HTR-8/SVneo (cell line): ENCODE measurements at places on chromosomes 6 and 20.

GRCh38 chr6:11208267-11208666, 24.2 kb downstream of the NEDD9 start:
- DNase-seq, result no peak

- DNase-seq, result no peak
Observed at GRCh38 chr6:32763421-32763820, at the start of gene HLA-DQB2. Gene HLA-DQB2 (minus strand): TSS chr6:32763532. CDS start chr6:32763470, 62 bp downstream.

DNA sequence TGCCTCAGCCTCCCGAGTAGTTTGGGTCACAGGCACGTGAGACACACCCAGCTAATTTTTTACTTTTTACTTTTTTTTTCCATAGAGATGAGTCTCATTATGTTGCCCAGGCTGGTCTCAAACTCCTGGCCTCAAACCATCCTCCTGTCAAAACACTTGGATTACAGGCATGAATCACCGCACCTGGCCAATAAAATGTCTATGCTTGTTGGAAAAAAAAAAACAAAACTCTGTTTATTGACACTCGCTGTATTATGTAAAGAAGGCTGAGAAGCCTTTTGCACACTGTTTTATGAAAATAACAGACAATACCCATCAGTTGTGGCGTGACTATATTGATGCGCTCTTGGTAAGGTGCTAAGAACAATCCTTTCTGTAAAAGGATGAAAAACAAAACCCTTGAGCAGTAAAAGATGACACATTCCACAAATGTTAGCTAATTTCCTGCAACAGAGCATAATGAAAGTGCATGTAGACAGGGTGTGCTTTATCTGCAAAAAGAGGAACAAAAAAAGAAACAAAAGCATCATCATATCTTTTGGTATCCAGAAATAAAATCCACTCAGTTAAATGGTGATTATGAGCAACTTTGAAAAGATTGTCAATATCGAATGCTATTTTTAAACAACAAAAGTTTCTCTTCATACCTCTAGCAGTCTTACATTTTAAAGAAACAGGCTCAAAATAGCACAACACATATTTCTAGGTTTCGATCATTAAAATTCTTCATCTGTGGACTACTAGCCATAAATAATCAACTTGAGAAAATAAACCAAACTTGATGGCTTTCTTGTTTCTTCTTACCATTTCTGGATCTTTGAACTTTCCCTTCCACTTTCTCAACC, 108.3 kb upstream of the PHACTR1 start:
- peak; percentile 34 for DNase-seq

DNA sequence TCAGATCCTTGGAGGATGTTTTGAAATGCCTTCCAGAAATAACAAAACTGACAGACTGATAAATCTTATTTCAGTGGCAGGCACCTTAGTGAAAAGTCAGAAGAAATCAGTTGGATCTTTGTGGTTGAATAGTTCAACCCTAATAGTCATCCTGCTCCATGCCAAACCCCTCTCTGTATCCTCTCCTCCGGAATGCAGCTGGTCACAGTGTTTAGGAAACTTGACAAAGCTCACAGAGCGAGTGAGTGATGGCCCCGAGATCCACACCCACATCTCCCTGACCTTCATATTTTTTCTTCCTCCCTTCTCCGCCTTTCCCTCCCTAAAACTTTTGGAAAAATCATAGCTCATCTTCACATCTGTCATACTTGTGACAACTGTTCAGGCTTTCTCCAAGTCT, 464.8 kb upstream of the CDH4 start:
- DNase-seq, result no peak

- DNase-seq, result no peak
Observed at GRCh38 chr6:144140867-144141266, 9.4 kb upstream of the STX11 start.

GRCh38 chr20:3532089-3532615, 61.3 kb downstream of the ATRN start:
- DNase-seq, result no peak

- DNase-seq, result no peak
Observed at GRCh38 chr6:90584636-90585255, 2.1 kb downstream of the MAP3K7 start.

DNA sequence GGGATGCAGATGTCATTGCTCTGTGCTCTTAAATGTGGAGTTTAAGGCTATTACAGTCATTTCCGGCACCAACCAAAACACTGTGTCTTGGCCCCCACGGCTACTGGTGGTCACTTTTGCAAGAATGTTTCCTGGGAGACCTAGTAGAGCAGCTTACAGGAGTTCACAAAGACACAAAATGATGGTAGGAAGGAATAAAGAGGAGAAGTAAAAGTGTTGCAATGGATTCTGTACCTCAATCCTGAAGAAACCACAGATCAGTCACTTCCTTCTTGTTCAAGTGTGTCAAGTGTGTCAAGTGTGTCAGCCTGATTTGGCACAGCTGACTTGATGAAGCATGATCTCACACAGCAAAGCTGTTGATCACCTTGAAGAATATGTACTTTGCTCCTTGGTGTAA, 344.0 kb downstream of the PLCB1 start:
- no peak for DNase-seq

- DNase-seq, result no peak
Observed at GRCh38 chr20:59821788-59822187, 111.6 kb downstream of the SYCP2 start.

DNA sequence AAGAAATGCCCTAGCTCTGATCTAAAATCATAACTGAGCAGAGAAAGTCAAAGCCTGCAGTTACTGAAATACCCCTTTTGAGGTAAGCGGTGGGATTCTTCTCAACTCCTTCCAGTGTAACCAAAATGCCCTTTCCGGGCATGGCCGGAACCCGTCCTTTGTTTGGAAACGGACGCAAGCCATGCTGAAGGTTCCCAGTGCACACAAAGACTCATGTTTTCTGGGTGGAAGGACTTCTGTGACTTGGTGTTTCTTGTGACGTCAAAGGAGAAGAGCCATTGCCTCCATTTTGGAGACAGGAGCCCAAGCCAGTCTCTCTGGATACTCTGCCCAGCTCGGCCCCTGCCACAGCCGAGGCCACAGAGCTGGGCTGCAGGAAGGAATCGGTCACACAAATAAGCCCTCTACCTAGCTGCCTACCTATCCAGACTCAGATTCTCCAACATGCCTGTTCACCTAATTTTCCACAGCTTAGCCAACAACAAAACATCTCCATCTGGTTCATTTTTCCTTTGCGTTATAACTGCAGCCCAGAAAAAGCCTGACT, 182.8 kb downstream of the TBXT start:
- DNase-seq, result no peak

GRCh38 chr6:167748458-167749379, 78.0 kb upstream of the AFDN start:
- DNase-seq, result no peak

DNA sequence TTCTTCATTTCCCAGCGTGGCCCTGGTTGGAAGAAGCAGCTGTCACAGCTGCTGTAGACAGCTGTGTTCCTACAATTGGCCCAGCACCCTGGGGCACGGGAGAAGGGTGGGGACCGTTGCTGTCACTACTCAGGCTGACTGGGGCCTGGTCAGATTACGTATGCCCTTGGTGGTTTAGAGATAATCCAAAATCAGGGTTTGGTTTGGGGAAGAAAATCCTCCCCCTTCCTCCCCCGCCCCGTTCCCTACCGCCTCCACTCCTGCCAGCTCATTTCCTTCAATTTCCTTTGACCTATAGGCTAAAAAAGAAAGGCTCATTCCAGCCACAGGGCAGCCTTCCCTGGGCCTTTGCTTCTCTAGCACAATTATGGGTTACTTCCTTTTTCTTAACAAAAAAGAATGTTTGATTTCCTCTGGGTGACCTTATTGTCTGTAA, 292.7 kb downstream of the ESR1 start:
- no peak for DNase-seq

- no peak for DNase-seq
Observed at GRCh38 chr6:168194732-168195567, 115.9 kb upstream of the FRMD1 start.

- DNase-seq, result no peak
Observed at GRCh38 chr6:25435416-25435985, 156.3 kb downstream of the CARMIL1 start.

DNA sequence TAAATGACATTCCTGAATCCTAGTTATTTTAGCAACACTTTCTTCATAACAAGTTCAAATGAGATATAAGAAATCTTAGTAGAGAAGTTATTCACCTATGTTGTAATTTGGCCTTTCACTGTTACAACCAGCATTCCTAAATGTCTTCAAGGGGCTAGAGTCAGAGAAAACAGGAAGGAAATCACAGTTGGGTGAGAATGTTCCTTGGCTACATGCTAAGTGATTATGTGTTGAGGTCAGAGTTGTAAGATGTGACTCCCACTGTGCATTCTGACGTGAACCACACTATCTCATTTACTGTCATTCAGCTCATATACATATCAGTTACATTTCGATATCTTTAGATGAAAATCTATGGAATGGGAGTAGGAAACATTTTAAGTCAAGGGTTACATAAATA, 51.0 kb upstream of the MLIP start:
- peak; percentile 17 for DNase-seq

GRCh38 chr6:81999826-82000225, 247.3 kb upstream of the TENT5A start:
- no peak for DNase-seq

DNA sequence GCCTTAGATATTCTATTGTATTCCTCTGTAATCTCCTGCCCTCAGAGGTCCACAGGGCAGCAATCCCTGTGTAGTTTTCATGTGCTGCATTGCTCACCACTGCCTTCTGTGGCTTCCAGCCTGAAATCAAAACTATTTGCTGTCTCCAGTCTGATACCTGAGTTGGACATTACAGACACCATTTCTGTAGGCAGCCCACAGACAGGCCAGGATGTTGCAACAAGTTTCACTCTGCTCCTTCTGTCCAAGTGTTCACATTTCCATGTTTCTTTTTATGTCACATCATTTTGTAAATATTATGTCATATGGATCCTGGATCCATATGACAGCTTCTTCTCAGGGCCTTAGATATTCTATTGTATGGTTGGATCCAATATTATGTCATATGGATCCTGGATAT, 21.7 kb downstream of the ECI2 start:
- DNase-seq, result no peak

DNA sequence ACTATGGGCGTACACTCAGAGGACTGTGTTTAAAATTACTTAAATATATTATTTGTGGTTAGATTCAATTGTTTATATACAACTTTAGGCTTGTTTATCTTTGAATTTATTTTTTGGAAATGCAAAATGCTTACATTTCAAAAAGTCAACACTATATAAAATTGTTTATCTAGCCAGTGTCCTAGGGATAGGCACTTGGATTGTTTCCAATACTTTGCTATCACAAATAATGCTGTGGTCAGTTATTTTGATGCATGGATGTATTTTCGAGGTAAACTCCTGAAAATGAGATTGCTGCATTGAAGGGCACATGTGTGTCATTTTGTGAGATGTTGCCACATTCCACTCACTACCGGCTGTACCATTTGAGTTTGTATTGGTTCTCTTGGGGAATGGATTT, 213.9 kb downstream of the SLC24A3 start:
- no peak for DNase-seq

DNA sequence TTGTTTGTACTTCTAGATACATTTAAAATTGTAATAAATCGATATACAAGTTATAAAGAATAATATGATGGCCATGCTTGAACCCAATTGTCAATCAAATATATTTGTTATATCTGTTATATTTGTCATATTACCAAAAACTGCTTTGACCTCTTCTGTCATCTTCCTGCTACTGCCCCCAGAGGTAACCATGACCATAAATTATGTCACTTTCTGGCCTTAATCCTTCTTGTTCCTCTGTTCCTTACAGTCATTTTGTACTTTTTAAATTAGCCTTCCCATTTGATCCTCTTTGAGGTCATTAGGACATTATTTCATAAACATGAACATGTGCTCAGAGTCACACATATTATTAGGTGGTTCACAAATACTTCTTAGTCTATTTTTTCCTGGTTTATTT, 124.7 kb downstream of the HFE start:
- no peak for DNase-seq

DNA sequence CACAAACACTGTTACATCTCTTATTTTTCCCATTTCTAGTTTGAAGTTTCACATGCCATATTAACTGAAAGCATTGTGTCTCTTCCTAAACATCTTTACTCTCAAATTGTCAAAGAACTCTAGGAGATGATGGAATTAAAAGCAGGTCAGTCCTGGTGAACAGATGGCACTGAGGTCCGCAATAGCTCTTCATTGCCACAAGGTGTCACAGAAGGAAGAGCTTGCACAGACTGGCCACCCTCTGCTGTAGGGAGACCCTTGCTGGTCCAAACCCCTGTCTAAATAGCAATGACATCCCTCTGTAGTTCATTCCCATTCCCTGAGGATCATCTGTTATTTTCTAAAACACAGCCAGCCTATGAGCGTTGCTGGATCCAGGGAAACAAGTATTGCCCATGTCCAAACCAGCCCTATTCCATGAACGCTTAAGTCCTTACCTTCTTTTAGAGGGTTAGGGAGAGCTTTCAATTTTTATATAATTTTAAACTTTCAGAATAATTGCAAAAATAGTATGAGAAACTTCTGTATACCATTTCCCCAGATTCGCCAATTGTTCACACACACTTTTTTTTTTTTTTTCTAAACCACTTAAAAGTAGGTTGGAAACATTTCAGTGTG, 10.1 kb upstream of the HDAC2 start:
- no peak for DNase-seq

GRCh38 chr6:29510746-29511300, 23.1 kb upstream of the MAS1L start:
- no peak for DNase-seq

DNA sequence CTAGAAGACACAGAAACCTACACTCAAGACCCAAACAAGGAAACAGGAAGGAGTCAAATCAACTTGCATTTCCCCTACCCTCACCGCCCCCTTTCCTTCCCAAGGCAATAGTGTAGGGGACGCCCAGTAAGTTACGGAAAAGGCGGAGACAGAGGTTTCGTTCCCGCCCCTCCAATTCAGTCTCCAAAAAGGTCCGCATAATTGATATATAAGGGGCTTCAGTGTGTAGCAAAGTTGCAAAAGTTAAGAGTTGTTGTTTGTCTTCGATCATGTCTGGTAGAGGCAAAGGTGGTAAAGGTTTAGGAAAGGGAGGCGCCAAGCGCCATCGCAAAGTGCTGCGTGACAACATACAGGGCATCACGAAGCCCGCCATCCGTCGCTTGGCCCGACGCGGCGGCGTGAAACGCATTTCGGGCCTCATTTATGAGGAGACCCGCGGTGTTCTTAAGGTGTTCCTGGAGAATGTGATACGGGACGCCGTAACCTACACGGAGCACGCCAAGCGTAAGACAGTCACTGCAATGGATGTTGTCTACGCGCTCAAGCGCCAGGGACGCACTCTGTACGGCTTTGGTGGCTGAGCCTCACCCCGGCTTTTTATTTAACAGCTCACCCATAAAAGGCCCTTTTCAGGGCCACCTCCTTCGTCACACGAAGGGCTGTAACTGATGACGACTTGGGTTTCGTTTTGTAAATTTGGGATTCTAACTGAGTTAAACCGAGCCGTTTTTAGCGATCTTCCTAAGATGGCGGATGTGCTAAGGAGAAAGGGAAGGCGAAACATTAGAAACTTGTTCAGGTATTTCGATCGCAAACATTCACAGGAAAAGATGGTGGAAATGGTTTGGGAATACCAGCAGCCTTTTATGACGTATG, 124.6 kb upstream of the BTN3A2 start:
- peak; percentile 81 for DNase-seq

DNA sequence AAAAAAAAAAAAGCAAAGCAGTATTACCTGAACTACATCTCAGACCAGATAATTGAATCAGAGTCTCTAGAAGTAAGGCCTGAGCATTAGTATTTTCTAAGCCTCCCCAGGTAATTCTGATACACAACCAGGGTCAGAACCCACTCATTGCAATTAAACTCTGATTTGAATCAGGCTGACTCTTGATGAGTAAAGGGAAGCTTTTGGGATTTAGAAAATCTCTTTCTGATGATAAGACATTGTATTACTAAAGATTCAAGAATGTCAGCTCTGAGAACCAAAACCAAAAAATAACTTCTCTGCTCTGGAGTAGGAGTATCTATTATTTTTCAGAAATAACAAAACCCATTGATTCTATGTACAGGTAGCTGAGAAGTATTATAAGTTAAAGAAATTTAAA, 100.1 kb upstream of the COL21A1 start:
- DNase-seq, result no peak
